NT2/D1 (cell line): ENCODE measurements at places on chromosomes 5 and 9.

GRCh38 chr5:170638454-170639220 lies 134.8 kb downstream of the KCNIP1 start:
- no peak for DNase-seq

DNA sequence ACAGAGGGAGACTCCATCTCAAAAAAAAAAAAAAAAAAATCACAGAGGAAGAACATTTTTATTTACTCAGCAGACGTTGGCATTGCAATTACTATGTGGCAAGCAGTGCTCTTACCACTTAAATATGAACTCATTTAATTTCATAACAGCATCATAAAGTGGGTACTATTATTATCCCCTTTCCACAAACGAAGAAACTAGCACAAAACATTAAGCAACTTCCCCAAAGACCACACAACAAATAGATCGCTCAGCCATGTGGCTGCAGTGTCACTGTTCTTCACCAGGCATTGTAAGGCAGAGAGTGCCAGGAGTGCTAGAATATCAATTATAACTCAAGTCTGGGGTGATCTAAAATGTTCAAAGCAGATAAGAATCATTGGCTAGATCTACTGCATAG lies 69.8 kb upstream of the PLPP6 start:
- no peak for DNase-seq

DNA sequence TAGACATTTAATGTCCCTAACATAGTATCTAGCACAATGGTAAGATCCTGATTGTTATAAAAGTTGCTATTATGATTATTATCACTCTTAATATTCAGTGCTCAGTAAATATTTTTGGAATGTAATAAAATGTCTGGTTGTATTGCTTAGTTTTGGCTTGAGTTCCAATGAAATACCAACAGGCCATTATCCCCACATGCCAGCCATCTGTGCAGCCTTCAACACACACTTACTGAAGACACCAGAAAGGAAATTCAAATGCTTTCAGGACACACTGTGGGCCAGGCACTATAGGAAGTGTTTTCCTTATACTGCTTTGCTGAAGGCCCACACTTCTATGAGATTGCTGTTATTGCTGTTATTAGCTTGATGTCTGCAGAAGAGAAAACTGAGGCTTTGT lies 157.5 kb downstream of the TRIM32 start:
- no peak for DNase-seq

GRCh38 chr9:131046093-131046380 lies 37.1 kb downstream of the LAMC3 start:
- DNase-seq = no peak

GRCh38 chr5:74212336-74212735 lies 428.2 kb downstream of the ENC1 start:
- DNase-seq = peak; percentile 23

DNA sequence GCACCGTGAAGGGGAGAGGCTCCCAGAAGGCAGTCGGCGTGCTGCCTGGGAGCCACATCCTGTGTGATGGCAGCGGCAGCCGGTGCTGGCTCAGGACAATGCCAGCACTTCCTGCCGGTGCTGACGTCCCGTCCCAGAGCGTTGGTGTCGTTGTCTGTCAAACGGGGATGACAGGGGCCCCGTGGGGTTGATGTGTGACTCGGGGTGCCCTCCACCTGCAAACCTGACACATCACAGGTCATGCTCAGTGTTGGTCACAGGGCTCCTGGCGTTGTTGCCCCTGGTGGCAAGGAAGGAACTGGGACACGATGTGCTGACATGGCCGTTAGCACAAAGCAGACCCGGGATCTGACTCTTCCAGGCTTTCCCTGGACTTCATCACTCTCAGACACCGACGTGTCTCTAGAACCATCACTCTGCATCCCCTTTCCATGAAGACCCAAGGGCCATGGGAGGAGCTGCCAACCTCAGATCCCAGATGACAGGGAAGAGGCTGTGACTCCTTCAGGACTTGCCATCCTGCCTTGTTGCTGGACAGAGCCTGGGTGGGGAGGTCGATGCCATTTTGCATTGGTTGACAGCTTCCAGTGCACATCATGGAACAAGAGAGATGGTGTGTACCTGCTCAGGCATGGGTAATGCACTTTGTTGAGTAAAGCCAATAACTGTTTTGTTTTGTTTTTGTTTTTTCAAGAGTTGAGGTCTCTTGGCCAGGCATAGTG lies 21.5 kb downstream of the PLPP7 start:
- DNase-seq = no peak

GRCh38 chr5:150758203-150758530 lies 650 bp downstream of the DCTN4 start:
- DNase-seq = no peak

GRCh38 chr9:75168270-75169178 lies 80.2 kb downstream of the OSTF1 start:
- DNase-seq = no peak

GRCh38 chr9:98241357-98242300 lies 13.8 kb downstream of the TBC1D2 start:
- no peak for DNase-seq

- no peak for DNase-seq
Measured at GRCh38 chr9:2066312-2067273, 51.4 kb downstream of the SMARCA2 start.

DNA sequence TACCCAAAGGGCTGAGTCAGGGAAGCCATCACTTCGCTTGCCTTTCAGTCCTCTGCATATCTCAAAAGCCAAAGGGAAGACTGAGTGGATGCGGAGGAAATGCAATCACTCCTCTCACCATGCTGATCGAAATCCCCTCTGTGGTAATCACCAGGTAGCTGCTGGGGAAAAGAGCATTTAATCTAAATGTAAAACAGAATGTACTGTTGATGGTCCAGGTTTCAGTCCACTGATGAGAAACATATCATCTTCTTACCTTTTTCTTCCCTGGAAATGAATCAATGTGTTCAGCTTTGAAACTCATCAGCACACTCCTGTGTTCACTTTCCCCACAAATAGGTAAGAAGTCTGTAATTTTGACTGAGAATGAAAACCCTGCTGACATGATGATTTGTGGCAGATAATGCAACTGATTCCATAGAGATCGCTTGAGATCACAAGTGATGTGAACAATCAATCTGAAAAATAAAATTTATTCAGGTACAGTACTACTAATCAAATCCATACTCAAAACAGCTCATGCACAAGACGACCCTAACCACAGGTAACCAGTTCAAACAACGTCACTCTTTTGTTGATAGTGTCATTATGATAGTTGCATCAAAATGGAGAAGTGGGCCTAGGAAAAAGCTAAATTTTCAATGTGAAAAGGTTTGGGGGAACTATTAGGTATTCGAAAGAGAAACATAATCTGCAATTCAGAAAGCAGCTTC lies 454.0 kb upstream of the RGMB start:
- DNase-seq = no peak

GRCh38 chr9:81591791-81592190 lies 97.6 kb downstream of the TLE1 start:
- DNase-seq = no peak

GRCh38 chr5:120372899-120373298 lies 91.2 kb upstream of the PRR16 start:
- DNase-seq = no peak

DNA sequence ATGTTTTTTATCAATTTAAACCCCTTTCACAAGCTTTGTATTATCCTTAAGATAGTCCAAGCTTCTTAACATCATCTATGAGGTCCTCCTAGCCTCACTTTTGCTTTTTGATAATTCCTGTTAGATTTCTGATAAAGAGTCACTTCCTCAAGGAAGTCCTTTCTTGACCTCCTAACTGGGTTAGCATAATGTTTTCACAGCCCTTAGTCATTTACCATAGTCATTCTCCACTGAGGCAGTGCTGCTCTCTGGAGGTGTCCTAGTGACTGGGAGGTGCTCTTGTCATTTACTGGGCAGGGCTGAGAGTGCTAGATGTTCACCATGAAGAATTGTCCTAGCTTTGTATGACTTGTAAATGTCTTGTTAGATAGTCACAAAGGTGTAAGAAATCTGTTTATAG lies 26.4 kb downstream of the TNPO1 start:
- DNase-seq = no peak

GRCh38 chr9:3329361-3329760 lies 196.4 kb downstream of the RFX3 start:
- no peak for DNase-seq

DNA sequence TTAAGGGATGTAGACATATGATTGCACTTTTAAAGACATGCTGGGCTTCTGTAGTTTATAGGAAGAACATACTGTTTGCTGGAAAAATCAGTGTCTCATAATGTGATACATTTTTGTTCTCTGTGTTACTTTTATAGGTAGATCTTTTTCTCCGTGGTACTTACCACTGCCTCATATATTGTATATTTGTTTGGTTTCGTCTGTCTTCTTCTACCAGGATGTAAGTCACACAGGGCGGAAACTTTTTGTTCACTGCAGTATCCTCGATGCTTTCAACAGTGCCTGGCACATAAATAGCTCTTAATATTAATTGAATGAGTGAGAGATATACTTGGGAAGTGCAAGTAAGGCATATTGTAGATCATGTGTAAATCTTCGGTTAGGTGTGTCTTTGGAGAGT lies 135.4 kb downstream of the GDNF start:
- DNase-seq = no peak

DNA sequence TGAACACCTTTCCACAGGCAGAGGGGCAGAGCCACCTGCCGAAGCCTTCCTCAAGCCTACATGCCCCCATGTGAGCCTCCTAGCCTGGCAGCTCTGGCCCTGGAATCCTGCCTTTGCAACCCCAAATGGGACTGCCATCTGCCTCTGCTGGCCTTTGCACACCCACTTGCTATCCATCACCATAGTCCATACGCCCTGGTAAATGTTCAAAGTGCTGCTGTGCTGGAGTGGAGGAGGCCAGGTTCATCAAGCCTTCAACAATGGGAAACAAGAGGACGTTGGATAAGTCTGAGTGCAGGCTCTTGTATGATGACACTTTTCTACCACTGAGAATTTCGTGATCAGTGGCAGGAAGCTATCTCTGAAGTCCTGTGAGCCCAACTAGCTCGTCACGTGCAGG lies 159.8 kb downstream of the MED10 start:
- no peak for DNase-seq

DNA sequence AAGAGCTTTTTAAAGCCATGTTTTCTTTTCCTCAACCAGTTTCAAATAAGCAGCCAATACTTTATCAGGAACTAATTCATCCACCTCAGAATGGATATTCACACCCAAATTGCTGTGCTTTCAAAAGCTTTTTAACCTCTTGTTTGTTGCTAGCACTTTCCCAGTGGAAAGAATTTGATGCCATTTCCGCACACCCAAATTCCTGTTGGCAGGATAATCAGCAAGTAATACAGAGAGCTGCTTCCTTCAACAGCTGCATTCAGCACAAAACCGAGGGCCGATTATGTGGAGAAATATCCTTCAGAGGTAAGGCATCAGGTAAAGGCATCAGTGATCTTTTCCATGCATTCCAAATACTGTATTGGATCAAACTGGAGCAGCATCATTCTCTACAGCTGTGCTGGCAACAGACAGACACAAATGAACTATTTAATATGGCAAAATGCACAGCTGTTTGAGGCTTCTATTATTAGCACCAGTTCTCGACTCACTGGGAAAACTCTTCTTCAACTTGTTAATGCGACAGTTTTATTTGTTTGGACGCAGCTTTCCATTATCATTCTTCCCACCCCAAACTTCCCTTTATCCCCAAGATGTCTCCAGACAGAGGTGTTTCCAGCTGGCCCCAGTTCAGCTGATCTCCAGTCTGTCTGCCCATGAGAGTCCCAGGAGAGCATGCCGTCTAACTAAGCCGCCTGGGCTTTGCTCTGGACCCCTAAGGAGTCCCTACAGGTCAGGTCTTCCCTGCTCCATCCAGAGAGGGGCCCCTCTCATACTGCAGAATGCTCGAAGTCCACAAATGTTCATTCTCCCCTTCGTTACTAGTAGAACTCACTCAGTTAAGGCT lies 22.2 kb upstream of the MGAT1 start:
- DNase-seq = no peak

DNA sequence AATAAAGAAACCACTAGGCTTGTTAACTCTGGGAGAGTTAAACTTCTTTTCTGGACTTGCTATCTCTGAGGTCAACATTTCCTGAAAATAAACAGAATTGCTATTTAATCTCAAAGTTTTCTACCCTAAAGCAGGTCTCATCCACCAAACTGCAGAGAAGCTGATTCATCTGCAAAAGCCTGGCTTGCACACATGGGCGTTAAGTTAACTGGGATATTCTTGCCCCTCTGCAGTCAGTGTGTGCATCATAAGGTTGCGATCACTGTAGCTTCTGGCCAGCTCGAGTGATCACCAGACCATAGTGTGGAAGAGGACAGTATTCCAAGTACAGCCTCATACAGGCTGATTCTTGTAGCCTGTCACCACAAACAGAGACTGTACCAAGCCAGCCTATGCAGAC lies 99.2 kb downstream of the SPOCK1 start:
- no peak for DNase-seq

DNA sequence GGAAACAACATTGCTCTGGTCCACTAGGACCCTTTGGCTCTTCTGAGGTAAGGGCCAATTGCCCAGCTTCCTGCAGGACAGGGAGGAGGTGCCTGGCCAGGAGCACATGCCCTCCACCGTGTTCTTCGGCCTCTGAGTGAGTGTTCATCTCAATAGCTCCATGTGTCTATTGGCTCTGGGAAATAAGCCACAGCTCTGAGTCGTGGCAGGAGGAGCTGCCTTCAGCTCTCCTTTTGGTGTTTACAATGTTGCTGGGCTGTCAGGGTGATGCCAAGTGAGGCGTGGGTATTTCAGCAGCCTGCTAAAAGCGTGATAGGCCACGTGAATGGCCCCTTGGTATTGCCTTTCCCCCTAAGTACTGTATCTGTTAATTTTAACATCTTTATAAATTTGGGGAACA lies 26.6 kb downstream of the GADD45G start:
- DNase-seq = no peak

GRCh38 chr9:107883496-107884124 lies 394.0 kb upstream of the KLF4 start:
- DNase-seq = no peak

- DNase-seq = no peak
Measured at GRCh38 chr9:91285729-91286353, 75.9 kb downstream of the AUH start.

- no peak for DNase-seq
Measured at GRCh38 chr9:11743356-11743755, 949.8 kb upstream of the TYRP1 start.

- DNase-seq = no peak
Measured at GRCh38 chr9:14433351-14434157, 119.6 kb upstream of the NFIB start.

- DNase-seq = no peak
Measured at GRCh38 chr9:122477346-122477745, 380 bp downstream of the OR1J1 start.

DNA sequence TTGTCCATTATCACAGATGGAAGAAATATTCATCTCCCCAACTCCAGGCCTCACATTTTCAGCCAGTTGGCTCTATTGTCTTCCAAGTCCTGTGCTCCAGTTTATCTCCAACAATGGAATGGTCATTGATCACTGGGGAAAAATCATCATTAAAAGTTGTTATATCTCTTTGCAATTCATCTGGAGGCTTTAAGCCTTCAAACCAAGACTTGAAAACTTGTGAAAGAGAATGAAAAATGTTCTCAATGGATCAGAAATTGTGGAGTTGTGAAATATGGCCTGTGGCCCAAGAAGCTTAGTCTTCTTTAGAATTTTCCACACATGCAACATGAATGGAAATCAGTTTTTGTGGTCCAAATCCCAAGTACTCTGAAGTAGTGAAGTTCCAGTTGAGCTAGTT lies 569.6 kb downstream of the EBF1 start:
- DNase-seq = no peak
